Effector memory CD8-positive, alpha-beta T cell (primary cell): ENCODE measurements at places on chromosomes 6 and 20.

GRCh38 chr20:14220986-14221385, 116.4 kb downstream of the FLRT3 start:
- no peaks in the 10 kb centered on the region for H3K36me3 ChIP-seq
- H3K27me3 ChIP-seq, result no peaks in the 10 kb centered on the region
- no peaks in the 10 kb centered on the region for H3K4me1 ChIP-seq
- H3K4me3 ChIP-seq, result no peak overlapping the region
- H3K27ac ChIP-seq, result no peak overlapping the region

GRCh38 chr6:170284126-170284773, 6.6 kb downstream of the DLL1 start:
- no peak for DNase-seq
- H3K27me3 ChIP-seq, result peaks cover 37% of the 10 kb centered on the region
- H3K27ac ChIP-seq, result no peak overlapping the region
- H3K4me3 ChIP-seq, result no peak overlapping the region
- H3K36me3 ChIP-seq, result peaks cover 7% of the 10 kb centered on the region

DNA sequence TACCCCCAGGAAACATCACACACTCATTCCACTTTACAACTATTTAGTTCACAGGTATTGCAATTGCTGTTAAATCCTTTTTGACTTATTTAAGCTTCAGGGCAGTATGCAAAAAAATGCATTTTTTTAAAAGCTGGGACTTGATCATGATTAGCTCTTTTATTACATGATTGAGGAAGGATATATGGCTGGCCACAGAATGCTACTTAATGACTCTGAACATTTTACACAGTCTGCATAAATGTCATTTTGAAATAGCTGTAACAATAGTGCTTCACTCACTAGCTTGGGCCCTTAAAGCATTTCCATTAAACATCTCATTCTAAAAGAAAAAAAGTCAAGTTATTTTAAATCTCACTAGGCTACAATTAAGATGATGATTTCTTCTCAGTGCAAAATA, 429.7 kb downstream of the FRK start:
- no peak overlapping the region for H3K4me3 ChIP-seq
- no peak for DNase-seq

- H3K4me1 ChIP-seq, result peaks cover 82% of the 10 kb centered on the region
- peaks cover 9% of the 10 kb centered on the region for H3K36me3 ChIP-seq
- no peak overlapping the region for H3K4me3 ChIP-seq
- peak overlapping the region; percentile 54 for H3K27ac ChIP-seq
Measured at GRCh38 chr6:108622641-108623298, 62.1 kb downstream of the FOXO3 start.

DNA sequence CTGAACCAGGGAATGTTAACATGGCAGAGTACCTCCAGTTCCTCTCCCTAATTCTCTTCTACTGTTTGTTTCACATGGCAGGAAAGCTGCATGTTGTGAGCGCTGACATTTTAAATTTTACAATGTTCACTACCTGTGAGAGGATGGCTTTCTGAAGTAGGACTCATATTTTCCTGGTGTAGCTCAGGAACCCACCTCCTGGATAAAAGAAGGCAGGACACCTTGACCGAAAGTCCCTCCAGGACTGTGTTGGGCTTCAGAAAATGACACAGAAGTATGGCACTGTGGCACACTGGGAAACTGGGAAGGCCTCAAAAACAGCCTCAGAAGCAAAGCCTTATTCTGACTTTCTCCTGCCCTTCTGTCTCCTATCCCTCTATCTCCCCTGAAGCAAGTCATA, 33.3 kb downstream of the PTPRK start:
- no peak overlapping the region for H3K27ac ChIP-seq
- peaks cover 18% of the 10 kb centered on the region for H3K27me3 ChIP-seq
- H3K4me3 ChIP-seq, result no peak overlapping the region
- no peaks in the 10 kb centered on the region for H3K36me3 ChIP-seq
